ENCODE measurements at places on chromosomes 5 and 9.

DNA sequence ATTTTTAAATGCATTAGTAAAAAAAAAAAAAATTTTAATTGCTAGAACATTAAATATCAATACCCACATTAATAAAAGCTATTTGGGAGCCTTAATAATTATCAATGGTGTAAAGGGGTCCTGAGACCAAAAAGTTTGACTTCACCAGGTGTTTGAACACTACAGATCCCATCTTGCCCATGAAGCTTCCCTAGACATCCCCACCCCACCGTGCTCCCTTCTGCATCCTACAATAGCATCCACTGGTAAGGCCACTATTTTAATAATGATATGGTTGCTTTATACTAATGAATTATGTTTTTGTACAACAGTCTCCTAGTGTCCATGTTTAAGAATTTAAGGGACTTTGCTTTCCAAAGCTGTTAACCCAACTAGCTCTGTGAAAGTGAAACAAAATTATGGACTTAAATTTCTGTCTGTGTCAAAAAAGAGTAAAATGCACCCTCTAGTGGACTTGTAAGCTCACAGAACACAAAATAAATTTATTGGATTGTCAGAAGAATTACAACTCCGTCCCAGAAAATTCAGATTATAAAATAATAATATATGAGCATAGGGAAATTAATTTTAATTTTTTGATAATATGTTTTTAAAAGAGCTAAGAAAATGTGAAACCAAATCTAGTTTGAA lies 76.0 kb downstream of the ARL15 start:
- DNase-seq = no peak

DNA sequence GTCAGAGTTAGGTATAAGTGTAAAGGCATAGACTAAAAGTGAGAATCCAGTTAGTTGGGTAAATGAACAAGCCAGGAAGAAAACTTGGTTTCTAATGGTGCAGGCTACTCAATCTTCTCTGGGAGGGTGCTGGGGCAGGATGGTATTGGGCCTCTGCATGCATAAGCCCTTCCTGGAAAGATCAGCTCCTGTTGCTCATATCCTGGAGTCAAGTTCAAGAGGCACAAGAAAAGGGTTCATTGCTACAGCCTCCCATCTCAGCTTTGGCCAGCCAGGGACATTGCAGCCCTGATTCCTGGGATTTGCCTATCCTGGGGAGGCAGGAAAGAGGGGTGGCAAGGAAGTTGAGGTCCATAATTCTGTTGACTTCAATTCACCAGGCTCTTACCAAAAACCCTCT lies 40.7 kb upstream of the ATP6V1G1 start:
- DNase-seq = no peak

- no peak for DNase-seq
Measured at GRCh38 chr5:111746791-111747190, 10.2 kb downstream of the NREP start.

GRCh38 chr9:23120630-23121029 lies 674.0 kb downstream of the DMRTA1 start:
- no peak for DNase-seq

- DNase-seq = no peak
Measured at GRCh38 chr9:126636983-126637798, 23.5 kb downstream of the LMX1B start.

DNA sequence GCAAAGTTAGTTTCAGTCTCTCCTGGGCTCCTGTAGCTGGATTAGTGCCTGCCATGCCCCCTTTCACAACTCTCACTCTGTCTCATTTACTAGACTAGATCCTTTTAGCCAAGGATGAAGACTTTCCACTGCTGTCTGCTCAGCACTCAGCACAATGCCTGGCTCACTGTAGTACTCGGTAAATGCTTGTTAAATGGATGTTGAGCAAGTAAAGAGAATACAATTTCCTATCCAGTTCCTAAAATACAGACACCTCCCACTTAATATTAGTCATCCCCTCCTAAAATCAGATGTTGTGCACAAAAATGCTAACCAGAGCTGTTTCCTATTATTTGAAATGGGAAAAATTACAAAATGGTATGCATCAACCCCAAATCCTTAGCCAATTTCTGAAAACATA lies 195.8 kb downstream of the SREK1 start:
- DNase-seq = no peak

DNA sequence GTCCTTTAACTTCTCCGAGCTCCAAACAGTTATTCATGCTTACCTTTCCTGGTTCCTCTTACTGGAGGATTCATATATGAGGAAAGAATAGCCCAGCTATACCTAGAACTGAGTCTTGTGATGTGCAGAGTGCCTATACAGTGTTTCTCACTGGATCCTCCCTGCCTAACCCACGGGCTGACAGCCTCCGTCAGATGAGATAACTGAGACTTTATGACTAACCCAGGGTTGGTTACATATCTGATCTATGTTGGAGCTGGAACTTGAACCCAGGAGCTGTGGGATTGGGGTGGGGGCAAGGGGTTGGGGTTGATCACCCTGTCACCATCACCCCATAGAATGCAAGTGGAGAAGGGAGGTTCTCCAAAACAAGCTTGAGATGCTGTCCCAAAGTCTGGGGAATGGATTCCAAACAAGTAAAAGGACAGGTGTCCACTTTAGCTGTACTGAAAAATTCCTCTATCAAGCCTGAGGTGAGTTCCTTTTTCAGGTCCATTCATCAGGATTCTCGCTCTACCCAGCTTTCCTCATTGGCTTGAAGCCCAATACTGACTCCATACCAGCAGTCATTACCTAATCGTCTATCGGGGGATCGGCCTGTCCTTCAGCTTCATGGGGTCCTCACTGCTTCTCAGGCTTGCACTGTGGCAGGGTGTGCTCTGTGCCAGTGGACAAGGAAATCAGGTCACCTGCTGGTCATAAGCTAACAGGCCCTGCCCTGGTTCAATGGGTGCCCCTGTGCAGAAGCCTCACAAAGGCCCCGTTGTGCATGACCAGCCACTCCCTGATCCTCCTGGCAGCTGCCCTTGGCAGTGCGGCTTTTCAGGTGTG lies 100.6 kb downstream of the ARHGAP26 start:
- DNase-seq = no peak

DNA sequence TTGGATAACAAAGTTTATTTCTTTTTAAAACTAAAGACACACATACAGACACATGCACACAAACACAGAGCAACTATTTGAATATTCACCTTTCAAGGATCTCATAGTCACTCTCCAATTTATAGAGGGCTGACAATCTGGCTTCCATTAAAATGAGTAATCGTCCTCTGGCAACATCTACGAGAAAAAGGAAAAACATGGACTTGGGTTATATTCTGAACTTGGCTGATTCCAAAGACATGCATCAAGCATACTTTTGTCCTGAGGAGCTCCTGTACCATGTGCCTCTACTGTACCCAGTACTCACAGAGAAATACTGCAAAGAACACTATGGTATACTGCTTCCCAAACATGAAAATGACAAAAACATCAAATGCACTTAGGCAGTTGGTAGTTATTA lies 15.4 kb downstream of the IARS1 start:
- DNase-seq = peak; percentile 15

- peak; percentile 78 for DNase-seq
Measured at GRCh38 chr5:94901191-94901979, 282.9 kb downstream of the SLF1 start.

DNA sequence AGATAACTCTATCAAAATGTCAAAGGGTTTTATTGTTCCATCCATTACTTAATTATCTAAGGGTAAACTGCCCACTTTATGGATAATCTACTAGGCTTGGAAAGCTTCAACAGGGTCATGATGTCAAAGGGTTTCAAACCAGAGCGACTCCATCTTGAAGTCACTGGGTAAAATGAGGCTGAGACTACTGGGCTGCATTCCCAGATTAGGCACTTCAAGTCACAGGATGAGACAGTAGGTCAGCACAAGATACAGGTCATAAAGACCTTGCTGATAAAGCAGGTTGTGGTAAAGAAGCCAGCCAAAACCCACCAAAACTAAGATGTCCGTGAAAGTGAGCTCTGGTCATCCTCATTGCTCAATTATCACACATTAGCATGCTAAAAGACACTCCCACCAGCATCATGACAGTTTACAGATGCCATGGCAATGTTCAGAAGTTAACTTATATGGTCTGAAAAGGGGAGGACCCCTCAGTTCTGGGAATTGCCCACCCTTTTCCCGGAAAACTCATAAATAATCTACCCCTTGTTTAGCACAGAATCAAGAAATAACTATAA lies 138.6 kb downstream of the GNAQ start:
- no peak for DNase-seq

- DNase-seq = no peak
Measured at GRCh38 chr5:169547508-169547907, 36.1 kb upstream of the SPDL1 start.

GRCh38 chr9:96638606-96639364 lies 16.3 kb downstream of the PRXL2C start:
- no peak for DNase-seq

DNA sequence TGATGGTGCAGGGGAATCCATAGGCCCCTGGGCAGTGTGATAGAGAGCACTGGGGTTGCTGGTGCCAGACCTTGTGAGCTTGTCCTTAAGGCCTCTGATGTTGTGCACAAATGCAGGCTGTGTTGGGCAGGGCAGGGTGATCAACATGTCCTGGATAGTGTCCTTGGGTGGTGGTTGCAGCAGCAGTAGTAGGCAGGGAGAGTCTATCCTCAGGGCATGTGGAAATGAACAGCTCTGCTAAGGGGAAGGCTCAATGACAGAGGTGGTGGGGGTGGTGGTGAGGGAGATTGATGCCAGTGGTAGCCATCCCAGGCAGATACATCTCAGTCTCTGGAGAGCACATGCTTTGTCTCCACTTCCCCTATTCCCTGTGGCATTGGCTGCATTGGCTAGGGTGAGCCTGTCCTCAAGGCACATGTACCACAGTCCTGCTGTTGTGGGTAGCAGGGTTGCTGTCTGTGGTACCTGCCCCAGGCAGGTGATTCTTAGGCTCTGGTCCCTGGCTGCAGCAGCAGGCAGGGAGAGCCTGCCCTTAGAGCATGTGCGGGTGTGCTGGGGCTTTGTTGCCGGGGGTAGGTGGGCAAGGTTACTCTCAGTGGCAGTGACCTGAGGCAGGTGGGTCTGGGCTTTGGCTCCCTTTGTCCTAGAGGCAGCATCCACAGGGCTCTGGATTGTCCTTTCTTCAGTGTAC lies 111.1 kb downstream of the WDR70 start:
- DNase-seq = no peak

GRCh38 chr9:79377339-79377855 lies 194.4 kb upstream of the TLE4 start:
- no peak for DNase-seq

DNA sequence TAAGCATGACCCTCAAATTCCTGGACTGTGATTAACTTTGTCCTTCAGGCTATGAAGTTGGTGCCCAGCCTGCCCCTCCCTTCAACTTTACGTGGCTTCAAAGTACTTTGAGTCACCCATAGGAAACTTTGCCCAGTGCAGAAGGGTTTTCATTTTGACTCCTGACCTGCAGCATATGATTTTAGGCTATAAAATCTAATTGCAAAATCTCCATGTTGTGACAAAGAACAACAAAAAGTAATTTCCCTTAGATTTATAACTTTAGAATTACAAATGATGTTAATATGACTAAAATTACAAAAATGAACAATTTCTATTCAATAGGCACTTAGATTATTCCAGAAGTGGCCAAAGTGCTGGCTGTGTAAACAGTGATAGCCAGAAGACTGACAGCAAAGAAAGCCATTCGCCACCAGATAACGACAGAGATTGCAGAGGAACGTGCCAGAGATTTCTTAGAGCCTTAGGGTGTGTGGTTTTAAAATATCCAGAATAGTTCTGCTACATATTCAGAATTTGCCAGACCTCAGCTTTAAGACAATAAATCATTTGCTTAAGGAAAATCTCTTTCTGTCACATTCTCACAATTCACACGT lies 197.4 kb downstream of the SEMA5A start:
- DNase-seq = no peak

DNA sequence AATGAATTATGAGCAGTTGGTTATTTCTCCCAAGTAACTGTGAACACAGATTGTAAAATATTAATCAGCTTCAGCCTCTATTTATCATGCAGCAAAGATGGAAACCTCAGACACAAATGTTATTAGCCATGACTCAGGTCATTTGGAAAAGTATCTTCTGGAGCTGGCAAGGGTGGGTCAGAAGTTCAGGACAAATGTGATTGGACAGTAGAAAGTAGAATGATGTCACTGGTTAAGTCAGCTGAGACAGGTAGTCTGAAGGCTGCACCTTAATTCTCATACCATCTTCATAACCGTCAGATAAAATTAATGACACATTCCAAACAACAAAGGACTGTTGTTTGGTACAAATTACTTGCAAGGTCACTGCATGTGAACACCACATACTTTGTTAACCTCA lies 140.2 kb downstream of the EMB start:
- no peak for DNase-seq

GRCh38 chr5:168177831-168178450 lies 113.5 kb upstream of the WWC1 start:
- DNase-seq = no peak

DNA sequence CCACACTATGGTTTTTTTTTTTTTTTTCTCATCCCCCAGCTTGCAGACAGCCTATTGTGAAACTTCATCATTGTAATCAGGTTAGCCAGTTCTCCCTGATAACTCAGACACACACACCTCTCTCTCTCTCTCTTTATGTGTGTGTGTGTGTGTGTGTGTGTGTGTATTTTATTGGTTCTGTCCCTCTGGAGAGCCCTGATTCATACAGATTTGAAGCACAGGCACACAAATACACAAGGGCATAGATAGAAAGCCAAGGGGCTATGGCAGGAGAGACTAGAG lies 20.6 kb upstream of the VCAN start:
- no peak for DNase-seq

- no peak for DNase-seq
Measured at GRCh38 chr9:89474939-89475338, 23.0 kb downstream of the SEMA4D start.

DNA sequence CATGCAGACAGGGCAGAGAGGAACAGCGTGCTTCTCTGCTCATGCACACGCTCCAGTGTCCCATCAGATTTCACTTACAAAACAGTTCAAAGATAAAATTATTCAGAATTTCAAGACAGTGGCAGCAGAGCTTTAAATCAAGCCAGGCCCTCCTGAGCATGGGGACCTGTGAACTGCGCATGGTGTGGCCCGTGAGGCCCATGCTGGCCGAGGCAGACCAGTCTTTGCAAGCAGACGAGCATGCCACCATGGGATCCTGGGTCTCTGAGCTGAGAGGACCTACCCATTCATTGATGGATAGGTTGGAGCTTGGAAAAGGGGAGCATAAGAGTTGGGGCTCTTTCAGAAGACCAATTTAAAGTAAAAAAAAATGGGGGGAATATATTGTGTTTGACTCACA lies 35.0 kb upstream of the SAP30L start:
- no peak for DNase-seq

- DNase-seq = no peak
Measured at GRCh38 chr5:151295138-151295537, 8.4 kb downstream of the SLC36A3 start.

DNA sequence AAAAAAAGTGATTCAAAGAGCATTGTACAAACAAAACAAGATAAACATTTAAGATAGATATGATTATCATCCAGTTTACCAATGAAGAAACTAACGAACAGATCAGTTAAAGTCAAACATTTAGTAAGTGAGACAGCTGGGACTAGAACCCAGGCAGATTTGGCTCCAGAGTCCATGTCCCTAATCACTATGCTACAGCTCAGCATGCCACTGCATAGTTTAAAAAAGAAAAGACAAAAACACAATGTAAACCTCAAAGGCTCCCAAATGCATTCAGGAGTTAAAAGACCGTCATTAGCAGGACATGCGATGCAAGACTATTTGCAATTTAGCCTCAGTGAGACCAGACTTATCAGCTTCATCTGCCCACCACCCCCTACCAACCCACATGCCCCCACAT lies 36.8 kb downstream of the DENND1A start:
- DNase-seq = no peak
